ENCODE measurements at places on chromosomes 6 and 20.

GRCh38 chr20:34581341-34582184 is 23.0 kb downstream of the MAP1LC3A start:
- peak; percentile 17 for DNase-seq

DNA sequence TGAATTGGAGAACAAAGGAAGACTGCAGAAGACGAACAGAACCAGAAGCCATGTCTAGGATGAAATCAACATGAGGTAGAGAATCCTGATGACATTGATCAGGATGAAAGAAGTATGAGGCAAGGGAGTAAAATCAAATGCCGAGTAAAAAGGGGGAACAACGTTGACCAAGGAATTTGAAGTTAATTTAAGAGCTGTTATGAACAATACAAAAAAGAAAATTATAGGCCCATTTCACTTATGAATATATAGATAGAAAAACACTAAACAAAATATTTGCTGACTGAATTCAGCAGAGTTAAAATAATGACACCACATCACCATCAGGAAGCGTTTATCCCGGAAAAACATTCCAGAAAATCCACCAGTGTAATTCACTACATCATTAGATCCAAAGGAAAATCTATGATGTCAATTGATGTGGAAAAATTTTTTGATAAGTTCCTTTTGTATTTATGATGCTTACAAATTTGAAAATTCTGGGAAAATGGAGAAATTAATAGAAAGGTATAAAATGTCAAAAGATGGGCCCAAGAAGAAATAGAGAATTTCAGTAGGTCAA is 8.1 kb upstream of the CCN5 start:
- no peak for DNase-seq

DNA sequence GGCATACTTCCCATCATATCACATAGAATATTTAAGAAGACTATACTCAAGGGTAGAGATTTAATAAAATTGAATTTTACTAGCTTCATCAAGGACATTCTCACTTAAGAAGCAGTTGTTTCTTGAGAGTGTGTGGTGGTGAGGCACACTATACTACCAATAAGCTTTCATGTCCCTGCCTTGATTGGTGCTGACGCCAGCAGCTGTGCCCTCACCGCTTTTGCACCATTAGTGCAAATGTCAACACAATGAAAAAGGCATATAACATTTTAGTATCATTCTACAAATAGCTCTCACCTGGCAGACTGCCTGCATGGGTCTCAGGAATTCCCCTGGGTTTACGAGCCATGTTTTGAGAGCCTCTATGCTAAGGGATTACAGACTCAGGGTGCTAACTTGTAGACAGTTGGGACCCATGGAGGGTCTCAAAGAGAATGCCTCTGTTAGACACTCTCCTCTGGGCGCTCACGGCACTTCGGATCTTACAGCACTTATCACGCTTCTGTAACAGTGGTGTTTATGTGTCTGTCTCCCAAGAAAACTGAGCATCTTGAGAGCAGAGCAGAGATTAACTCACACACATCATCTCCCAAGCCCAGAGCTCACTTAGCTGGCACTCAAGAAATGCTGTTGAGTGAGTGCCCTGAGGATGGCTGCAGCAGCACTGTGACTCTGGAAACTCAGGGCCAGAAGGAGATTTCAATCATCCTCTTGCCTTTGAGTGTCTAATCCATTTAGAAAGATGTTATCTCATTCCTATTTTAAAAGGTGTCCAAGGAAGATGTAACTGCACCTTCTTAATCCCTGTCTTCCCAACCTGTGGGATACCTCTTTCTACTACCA is 143.3 kb upstream of the GPR6 start:
- DNase-seq: no peak

GRCh38 chr6:129513471-129513870 is 196.5 kb downstream of the ARHGAP18 start:
- DNase-seq: no peak

GRCh38 chr6:133898263-133898662 is 9.3 kb downstream of the TCF21 start:
- no peak for DNase-seq

DNA sequence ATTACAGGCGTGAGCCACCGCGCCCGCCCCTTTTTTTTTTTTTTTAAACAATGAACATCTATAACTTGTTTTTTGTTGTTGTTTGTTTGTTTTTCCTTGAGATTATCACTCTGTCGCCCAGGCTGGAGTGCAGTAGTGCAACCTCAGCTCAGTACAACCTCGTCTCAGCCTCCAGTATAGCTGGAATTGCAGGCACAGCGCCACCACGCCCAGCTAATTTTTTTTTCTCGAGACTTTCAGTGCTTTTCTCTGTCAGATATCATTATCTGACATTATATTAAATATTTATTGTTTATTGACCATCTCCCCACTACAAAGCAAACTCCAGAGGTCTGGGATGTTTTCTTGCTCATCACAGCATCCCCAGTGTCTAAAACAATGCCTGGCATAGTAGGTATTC is 2.3 kb upstream of the DLK2 start:
- no peak for DNase-seq

DNA sequence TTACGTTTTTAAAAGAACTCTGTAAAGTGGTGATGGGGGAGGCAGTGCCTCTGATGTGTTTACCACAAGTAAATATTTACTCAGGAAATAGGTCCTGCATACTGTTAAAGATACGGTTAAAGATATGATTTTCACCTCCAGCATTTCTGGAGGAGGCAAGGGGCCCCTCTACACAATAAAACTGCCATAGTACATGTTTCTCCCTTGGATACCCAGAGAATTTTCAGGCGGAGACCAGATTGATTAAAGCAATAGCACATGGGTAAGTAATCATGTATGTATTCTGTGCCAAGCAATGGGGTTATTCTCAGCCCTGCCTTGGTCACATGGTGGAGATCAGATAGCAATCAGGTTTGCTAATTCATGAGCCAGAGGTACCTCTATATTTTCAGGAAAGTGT is 9.6 kb downstream of the RIPOR2 start:
- DNase-seq: no peak

DNA sequence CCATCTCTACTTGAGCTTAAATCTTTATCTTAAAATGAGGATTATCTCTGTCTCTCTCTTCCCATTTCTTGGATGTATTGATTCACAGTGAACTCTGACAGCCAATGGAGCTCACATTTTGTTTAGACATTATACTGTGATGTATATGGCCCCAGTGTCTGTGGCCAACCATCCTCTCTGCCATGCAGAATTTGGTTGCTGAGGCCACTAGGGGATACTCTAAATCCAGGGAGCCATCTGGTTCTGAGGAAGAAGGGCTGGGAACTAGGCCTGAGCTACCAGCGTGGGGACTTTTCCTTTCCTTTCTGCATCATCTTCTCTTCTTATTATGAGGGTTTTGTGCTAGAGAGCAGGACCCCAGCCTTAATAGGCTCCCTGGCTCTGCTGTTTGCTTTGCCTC is 59.1 kb upstream of the RIPOR2 start:
- no peak for DNase-seq

- no peak for DNase-seq
Observed at GRCh38 chr6:128121610-128122009, 220.8 kb upstream of the THEMIS start.

DNA sequence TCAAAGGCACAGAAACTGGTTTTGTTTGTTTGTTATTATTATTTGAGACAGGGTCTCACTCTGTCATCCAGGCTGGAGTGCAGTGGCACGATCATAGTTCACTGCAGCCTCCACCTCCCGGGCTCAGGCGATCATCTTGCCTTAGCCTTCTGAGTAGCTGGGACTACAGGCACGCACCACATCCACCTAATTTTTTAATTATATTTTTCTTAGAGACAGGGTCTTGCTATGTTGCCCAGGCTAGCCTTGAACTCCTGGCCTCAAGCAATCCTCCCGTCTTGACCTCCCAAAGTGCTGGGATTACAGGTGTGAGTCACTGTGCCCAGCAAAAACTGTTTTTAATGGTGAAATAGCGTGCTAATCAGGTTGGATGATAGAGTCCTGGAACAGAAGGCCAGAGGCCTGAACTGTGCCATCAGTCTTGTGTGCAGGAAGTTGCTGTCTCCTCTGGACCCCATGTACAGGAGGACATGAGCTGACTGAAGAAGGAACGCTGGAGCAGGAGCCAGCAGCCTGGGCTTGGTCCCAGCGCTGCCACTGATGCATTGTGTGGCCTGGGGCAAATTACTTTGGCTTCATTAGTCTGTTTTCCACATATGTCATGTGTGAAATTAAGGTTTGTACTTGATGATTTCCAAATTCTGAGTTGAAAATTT is 4.9 kb downstream of the TM9SF4 start:
- no peak for DNase-seq

DNA sequence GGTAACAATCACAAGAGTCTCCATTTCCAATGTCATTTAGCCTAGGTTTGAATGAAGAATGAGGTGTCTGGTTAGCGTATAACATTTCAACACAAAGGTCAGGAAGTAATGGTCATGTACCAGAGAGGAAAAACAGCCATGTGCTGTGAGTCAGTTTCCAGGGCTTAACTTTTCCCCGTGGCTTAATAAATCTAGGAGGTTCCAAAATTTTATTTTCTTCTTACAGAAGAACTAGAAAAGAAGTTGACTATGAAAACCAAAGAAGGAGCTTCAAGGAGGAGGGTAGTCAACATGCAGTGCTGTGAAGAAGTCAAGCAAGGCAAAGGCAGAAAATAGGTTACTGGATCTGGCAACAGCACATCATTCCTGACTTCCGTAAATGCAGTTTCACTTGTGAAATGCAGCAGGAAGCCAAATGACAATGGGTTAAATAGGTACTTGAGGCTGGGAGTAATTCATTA is 8.4 kb upstream of the GABRR2 start:
- DNase-seq: no peak

DNA sequence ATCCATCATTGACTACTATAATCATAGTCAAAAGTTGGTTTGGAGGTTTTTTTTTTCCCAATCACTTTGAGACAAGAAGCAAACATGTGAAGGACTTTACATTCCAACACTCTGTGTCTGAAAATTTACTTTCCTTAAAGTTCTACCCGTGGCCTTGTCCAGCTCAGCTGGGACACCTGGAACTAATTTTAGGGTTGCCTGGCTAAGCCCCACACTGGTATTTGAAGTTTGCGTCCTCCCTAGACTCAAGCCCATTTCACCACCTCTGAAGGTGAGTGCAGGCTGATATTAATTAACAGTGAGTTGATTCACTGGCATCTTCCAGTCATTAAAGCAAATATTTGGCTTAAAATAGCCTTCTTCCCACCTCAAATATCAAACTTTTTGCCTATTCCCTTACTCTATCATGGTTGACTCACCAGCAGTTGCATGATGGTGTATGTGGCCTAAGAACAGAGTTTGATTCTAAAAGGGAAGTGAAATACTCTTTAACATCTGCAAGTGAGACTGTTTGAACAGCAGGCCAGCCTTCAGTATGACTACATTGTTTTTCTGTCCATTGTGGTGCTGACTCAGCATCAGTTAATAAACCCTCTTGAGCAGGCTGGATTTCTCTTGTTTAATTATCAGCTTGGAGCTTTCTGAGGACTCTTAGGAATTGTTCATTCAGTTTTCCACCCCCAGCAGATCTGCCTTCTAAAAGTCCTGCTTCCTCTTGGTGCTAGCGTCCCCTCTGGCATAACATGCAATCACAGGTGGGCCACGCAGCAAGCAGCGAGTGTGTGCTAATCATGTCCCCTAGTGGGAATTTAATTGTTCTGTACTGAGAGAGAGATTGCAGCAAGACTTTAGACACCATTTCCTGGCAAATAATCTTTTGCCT is 1.8 kb upstream of the PRDM1 start:
- no peak for DNase-seq

- DNase-seq: no peak
Observed at GRCh38 chr20:24995741-24996448, 3.3 kb upstream of the APMAP start.

- DNase-seq: no peak
Observed at GRCh38 chr6:35970181-35970580, 49.3 kb upstream of the SRPK1 start.

GRCh38 chr6:75882734-75883133 is 133.7 kb downstream of the MYO6 start:
- DNase-seq: no peak

- DNase-seq: no peak
Observed at GRCh38 chr20:43926287-43927050, 11.8 kb downstream of the TOX2 start.

DNA sequence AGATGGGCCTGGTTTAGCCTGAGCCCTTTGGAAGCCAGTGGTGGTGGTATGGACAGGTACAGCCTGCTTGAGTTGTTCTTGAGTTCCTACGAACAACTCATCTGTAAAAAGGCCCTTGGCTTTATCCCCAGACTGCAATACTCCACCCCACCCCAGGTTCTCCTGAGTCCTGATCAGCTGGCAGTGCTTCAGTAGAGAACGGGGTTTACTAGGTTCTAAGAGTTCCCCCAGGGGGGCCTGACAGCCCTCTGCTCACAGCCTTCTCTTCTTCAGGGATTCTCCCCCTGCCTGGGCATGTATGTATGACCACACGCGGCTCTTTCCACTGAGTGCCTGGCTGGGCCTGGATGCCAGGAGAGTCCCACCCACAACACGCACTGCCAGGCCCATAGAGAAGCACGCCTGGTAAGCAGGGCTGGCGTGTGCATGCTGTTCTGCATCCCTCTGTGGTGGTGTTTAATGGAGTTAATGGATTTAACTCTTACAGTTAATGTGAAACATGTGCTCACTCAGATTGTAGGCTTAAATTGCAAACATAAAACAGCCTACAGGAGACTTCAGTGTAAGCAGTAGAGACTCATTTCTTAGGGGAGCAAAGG is 44.3 kb upstream of the SLC4A11 start:
- no peak for DNase-seq

DNA sequence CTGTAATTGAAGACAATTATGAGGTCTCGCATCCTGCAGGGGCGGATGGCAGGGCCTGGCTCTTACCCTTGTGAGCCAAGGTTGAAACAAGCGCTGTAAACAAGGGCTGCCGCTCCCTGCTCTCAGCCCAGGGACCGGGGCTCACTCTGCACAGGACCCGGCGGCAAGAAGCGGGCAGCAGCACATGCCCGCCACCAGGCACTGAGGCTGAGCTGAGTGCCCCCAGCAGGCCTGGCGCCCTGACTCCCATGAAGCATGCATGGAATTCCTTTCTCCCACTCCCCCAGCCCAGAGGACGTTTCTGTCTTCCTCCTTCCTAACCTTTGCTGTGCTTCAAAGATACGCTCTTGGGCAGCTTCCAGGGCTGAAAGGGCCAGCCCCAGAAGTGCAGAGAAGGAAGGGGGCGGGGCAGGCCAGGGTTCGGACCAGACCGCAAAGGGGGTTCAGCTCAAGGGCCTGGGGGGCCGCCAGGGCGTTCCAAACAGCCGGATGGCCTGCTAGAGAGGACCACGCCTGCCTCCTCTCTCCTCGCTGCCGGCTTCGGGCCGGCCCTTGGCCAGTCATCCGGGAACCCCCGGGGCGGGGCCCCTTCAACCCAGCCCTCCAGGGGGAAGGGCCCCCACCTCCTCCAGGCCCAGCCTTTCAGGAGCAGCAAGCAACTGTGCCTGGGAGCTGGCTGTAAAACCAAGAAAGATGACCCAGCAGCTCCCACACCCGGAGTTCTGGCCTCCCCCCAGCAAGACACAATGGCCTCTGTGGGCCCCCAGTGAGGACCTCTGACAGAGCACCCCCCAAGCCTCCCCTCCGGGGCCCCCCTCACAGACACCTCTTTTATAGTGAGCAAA is 109.9 kb downstream of the NOL4L start:
- DNase-seq: no peak
